ENCODE measurements at places on chromosomes 1 and 21.

DNA sequence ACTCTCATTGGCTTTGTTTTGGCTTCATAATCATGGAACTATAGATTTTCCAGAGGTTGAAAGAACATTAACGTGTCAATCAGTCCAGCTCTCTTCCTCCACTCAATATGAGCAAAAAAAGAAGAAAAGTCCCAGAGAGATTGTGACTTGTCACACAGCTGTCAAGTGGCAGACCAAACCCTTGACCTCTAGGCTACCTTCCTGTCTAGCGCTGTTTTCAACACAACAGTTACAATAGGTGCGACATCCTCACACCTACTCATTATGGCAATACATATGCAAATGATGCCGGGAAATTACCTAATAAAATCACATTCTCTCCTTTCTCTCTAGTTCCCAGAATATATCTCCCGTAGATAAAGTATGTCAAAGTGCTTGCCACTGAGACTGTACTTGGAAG lies 1.1 kb downstream of the WARS2 start:
- DNase-seq, result peak; percentile 7

- no peak for DNase-seq
Observed at GRCh38 chr1:18929686-18930085, 26.8 kb downstream of the IFFO2 start.

GRCh38 chr1:116741836-116742565 lies 12.2 kb upstream of the CD2 start:
- DNase-seq, result no peak

DNA sequence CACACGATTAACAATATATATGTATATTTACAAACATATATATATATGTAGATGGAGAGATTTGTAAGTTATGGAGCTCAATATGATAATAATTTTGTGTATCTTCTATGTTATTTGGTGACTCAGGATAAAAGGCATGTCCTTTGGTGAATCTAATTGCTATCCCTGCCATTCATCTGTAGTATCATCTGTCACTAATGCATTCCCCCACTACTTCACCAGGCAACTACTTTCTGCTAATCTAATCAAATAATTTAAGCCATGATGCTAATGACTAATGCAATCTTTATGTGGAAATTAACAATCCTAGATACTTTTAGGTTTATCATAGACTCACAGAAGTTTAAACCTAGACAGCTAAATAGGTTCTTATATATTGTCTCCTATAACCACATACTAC lies 1074.5 kb downstream of the PLA2G4A start:
- no peak for DNase-seq

- DNase-seq, result peak; percentile 29
Observed at GRCh38 chr1:61078618-61079295, 3.6 kb upstream of the NFIA start.

- no peak for DNase-seq
Observed at GRCh38 chr1:205669341-205670149, 10.8 kb downstream of the SLC45A3 start.

DNA sequence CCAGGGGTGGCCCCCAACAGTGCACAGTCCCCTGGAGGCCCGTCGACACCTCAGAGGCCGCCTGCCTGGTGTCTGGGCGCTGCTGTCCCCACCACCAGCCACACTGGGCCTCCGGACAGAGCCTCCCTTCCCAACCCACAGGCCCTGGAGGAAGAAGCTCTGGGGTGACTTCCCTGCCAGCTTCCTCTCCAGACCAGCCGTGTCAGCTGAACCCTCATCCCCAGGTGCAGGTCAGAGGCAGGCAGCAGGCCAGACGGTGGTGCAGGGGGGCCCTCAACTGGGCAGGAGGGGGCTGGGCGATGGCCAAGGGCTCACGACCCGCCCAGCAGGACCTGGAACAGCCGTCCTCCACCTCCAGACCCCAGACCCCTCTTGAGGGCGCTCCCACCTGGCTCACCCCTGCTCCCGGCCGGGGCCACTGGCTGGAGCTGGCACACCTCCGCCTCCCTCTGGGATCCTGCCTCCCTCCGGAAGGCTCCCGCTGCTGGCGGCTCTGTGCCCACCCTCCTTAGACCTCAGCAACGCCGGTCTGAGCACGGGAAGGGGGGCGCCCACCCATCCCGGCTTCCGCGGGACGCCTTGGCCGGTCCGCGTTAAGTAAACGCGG lies 520 bp downstream of the TNFRSF18 start:
- no peak for DNase-seq

DNA sequence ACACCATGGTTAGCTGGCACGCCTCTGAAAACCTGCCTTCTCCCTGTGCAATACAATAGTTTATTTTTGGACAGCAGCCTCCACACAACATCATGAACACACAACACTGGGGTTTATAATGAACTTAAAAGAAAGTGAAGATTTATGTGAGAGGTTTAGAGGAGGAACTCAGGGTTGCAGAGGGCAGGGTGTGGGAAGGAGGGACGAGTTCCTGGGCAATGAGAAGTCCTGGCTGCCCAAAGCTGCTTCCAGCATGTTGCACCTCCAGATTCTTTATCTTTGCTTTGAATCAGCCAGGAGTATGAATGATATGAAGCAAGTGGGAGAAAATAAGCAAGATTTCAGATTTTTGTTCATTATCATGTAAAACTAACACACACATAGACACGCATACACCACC lies 11.3 kb upstream of the LRRC8D start:
- no peak for DNase-seq

DNA sequence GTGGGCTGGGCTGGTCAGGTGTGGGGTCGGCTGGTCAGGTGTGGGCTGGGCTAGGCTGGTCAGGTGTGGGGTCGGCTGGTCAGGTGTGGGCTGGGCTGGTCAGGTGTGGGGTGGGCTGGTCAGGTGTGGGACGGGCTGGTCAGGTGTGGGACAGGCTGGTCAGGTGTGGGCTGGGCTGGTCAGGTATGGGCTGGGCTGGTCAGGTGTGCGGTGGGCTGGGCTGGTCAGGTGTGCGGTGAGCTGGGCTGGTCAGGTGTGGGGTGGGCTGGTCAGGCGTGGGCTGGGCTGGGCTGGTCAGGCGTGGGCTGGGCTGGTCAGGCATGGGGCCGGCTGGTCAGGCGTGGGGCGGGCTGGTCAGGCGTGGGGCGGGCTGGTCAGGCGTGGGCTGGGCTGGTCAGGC lies 6.3 kb upstream of the FNDC10 start:
- no peak for DNase-seq

GRCh38 chr1:191971447-191971846 lies 186.8 kb upstream of the RGS18 start:
- no peak for DNase-seq

Data from large intestine (tissue), 12 donors.